ENCODE measurements at places on chromosomes 6 and 20.

- DNase-seq = no peak
These were observed 129.9 kb upstream of the RIPOR2 start for GRCh38 chr6:25065666-25066065.

DNA sequence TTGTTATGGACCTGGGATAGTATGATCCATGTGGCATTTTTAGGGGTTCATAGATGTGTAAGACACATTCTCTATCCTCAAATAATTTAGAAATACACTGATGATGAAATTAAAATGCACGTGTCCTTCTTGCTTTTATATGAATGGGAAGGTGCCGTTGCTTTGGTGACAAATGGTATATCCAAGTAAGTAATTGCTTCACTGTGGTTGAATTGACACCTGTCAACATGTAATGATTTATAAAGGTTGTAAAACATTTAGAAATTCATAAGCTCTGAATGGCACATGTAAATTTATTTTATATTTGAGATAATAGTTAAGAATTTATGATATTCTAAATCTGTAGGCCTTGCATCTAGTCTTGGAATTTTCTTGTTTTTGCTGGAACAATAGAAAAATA, 227.0 kb downstream of the PHACTR1 start:
- DNase-seq = no peak

DNA sequence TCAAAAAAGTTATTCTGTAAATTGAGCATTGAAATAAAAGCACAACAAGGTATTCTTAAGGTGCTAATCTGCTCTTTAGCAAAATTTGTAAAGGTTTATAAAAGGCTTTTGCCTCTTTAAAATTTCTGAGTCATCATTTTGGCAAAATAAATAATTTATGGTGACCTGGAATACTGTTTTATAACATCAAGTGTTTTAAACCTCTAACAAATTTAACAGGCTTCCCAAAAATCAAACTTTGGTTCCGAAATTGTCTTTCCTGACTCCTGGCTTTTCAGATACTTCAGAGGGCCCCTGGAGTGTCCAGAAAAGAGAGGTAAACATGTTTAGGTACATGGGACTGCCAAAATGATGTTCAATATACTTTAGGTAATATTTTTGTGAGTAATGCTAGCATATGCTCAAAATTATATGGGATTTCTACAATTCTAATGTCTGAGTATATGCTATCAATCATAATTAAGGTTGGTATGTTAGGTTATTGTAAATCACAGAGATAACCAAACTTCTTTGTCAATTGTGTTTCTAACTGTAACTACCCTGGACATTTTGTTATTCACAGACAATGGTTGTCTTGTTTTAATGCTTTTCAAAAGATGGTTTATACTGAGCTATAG, 160.3 kb upstream of the OLIG3 start:
- no peak for DNase-seq

DNA sequence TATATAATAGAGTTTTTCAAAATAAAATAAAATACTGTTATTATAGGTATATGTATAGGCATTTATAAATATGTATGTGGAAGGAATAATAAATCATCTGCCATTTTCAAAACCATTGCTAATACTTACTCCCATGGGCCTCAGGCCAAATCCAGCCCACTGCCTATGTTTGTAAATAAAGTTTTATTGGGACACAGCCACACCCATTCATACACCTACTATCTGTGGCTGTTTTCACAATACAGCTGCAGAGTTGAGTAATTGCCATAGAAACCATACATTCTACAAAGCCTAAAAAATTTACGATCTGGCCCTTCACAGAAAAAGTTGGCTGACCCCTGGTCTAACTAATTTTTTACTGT, 9.5 kb downstream of the ALDH5A1 start:
- DNase-seq = no peak

GRCh38 chr6:15614277-15614676, 48.6 kb downstream of the DTNBP1 start:
- no peak for DNase-seq

DNA sequence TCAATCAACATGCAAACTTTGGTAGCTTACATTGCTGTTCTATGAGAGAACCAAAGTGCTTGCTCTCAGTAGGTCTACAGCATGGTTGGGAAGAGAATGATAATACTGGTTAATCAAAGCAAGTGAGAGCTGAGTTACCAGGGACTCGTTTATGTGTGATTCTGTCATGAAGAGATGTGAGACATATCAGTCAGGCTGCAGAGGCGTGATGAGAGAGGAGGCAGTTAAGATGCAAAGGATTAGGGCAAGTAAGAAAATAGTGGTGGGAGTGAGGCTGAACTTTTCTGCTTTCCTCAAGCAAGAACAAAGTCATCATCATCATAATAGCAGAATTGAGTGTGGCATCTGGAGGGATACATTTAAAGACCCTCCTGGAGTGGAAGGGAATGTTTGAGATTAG, 86.5 kb downstream of the RPS12 start:
- DNase-seq = no peak

DNA sequence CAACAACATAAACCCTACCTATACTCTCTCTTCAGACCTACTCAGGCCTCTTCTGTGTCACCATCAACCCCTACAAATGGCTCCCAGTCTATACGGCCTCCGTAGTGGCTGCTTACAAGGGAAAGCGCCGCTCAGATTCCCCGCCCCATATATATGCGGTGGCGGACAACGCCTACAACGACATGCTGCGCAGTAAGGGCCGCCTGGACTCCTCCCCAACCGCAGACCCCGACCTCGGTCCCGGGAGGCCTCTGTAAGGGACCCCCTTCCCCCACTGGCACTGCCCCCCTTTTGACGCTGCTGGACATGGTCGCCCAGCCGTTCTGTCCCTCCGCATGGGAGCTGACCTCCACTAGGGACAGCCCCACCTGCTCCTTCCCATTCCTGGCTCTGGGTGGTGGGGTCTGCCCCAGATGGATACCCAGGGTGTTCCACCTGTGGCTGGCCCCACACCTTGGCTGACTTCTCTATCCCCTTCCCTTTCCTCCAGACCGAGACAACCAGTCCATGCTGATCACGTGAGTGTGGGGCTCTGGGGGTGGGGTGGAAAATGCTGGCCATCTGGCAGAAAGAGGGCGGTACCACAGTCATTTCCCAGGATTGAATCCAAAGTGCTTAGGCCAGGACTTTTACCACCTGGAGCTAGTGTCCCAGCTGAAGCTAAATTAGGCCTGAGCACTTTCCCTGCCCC, 25.0 kb downstream of the MYH7B start:
- DNase-seq = no peak

GRCh38 chr20:44450281-44450889, 25.3 kb upstream of the TTPAL start:
- DNase-seq = no peak

GRCh38 chr6:82910820-82911219, 154.8 kb downstream of the UBE3D start:
- DNase-seq = no peak

- no peak for DNase-seq
These were observed 22.0 kb upstream of the QKI start for GRCh38 chr6:163392533-163392932.

- no peak for DNase-seq
These were observed 5.4 kb downstream of the NKX2-2 start for GRCh38 chr20:21508230-21509078.

DNA sequence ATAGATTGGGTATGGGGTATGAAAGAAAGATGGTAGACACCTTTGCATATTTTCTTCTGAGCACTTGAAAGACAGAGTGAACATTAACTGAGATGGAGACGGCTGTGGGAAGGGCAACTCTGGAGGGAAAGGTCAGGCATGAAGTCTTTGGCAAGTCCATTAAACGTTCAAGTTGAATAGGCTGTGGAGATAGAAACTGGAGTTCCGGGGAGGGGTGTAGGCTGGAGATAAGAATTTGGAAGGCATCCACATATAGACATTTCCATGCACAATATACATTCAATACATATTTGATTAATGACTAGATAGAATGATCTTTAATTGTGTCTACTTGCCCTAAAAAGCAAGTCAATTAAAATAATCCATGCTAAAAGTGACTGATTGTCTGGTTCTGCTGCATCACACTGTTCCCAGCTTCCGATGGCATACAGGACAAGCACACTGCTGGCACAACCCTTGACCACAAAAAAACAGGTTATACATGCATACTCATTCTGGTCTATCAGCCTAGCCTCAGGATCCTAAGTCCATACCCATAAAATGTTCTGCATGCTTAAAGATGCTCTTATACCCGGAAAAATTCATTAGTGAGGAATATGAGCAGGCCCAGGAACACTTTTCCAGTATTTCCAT, 1.9 kb upstream of the MYLK4 start:
- DNase-seq = no peak

GRCh38 chr6:50889935-50890334, 71.3 kb downstream of the TFAP2B start:
- no peak for DNase-seq

- DNase-seq = no peak
These were observed 11.5 kb downstream of the SLC4A11 start for GRCh38 chr20:3227506-3227905.

DNA sequence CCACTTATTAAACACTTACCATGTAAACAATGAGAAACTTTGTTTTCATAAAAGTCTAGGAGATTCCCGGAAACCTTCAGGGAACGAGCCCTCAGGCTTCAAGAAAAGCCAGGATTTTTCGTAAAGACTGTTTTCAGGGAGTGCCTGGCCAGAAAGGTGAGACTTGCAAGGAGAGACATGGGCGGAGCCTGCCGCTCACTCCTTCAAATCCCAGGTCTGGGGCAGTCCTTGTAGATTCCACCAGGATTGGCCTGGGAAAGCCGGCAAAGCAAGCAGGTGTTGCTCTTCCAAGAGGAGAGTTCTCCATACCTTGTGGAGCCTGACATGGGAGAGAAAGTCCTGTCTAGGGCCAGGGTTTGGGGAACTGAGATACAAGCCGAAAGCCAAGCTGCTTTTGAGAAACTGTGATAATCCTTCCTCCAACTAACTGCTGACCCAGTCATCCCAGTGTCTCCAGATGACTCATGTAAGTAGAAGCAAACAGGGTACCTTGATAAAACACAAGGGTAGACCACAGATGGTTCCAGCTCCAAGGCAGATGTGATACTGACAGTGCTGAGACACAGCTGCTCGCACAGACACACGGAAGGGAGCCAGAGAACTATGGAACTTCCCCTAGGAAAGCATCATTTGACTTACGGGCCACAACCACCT, 69.4 kb upstream of the NAA20 start:
- DNase-seq = no peak

- no peak for DNase-seq
These were observed 130.4 kb upstream of the AFDN start for GRCh38 chr6:167696296-167696695.

DNA sequence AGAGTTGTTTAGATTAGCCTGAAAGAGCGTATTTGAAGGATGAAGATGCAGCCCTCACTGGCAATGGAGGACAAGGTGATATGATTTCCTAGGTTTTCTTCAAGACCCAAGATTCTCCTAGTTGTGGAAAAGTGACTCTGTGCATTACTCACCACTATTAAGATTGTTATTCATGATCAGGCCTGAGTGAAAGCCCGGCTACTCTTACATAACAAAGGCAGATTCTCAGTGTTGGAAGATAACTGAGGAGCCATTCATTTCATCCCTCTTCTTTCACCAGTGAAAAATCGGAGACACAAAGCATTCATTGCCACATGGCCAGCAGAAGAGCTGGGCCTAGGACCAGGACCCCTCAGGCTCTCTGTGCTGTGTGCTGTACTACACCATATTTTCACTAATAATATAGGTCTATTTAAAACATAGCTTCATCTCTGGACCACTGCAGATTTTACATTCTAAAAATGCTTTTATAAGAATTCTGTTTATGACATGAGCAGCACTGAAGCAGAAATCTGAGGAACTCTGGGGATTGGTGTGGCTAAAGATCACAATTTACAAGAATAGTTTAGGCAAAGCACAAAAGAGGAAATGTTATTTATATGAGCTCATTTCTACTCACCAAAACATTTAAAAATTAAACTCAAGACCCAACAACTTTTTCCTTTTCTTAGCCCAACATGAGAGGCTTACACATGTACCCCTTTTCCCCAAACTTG, 181.9 kb upstream of the CCN2 start:
- DNase-seq = no peak

GRCh38 chr6:82576284-82576683, 212.7 kb downstream of the TPBG start:
- no peak for DNase-seq

DNA sequence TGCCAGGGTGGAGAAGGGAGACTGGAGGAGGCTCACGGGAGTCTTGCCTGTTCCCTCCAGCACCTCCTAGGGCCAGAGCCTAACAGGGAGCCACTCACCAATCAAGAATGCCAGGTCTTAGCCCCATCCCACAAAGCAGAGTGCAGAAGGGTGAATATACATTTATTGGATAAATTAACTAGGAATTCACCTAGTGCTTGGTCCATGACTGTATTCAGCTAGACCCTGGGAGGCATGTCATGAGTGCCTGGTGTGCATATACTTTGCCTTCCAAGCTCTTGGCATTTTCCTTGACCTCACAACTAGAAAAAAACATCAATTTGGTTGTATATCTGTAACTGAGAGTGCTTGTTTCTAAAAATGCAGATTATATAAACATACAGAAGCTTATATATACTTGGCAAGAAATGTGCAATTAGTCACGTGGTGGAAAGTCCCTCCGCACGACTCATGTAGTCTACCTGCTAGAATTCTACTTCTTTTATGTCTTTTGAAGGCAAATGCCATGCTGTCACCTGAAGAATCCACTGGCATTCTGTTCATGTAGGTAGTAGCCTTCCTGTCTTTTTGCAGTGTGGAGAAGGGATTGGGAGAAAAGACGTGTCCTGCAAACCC, 991.0 kb downstream of the KIF16B start:
- no peak for DNase-seq

DNA sequence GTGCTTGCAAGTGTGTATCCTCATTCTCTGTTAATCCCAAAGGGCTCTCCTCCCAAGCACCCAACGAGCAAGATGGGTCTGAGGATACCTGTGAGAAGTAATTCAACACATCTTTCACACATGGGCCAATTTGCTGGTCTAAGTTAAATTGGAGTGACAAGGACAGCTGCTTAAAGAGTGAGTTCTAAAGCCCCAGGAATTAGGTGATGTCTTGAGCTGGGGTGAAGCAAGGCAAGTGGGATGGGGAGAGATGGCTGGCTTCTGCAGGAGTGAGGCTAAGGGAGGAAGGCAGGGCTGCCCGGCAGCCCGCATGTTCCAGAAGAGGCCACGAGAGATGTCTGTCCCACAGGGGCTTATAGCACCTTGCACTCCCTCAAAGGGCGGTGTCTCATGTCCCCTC, 288.5 kb downstream of the CDH26 start:
- DNase-seq = no peak

DNA sequence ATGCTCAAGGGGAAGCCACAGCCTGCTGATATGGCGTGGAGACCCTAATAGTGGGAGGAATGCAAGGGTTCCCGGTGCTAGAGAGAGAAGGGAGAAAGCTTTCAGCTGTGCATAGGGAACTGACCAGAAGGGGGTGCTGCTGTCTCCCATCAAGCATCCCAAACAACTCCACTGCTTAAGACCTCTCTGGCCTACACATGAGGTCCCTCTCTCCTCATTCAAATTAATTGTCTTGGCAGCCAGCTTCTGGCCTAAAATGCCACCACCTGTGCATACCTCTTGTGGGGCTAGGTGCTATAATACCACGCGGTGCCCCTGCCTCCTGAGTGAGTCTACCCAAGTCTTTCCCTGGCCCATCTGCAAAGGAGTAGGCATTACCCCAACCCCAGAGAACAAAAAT, 14.5 kb downstream of the ADISSP start:
- DNase-seq = no peak

GRCh38 chr20:44460795-44461141, 14.9 kb upstream of the TTPAL start:
- DNase-seq = no peak

Measured in KG1 (cell line).